Hematopoietic multipotent progenitor cell treated with erythropoietin and hydrocortisone succinate and interleukin-3 and kit ligand, for 8 days (in vitro differentiated cells): ENCODE measurements at places on chromosomes 5 and 9.

GRCh38 chr5:77168879-77169244 is 41.6 kb upstream of the PDE8B start:
- peak; percentile 56 for DNase-seq

DNA sequence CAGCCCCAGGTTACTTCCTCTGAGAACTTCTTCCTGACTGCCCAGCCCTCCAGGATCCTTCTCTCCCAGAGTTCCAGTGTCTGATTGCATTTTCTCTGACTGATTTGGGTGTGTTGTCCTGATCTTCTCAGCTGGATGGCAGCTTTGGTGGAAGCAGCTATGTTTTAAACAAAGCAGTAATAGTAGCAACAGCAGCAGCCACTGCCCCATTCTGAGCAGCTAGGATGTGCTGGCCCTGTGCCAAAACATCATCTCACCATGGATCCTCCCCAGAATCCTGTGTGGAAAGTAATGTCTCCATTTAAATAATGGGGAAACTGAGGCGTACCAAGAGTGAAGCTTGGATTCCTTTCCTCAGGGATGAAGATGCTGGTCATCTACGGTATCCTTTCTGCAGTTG is 46.4 kb upstream of the PSD2 start:
- DNase-seq: no peak

DNA sequence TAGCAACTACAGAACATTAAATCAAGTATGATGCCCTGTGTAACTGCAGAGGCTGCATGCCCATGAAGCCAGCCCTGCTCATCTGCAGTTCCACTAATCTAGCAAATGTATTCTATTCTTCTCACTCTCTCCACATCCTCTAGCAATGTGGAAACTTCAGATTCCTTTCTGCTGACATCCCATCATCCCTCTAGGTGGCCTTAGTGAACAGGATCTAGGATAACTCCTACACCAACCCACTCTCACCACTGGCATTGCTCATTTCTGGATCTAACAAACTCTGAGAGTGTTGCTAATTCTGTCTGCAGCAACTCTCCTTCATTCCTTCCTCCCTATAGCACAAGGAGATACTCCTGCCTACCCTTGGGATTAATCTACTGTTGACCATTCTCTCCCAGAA is 80.8 kb downstream of the FAM81B start:
- DNase-seq: no peak

- no peak for DNase-seq
Observed at GRCh38 chr5:107516452-107517184, 154.1 kb downstream of the EFNA5 start.

DNA sequence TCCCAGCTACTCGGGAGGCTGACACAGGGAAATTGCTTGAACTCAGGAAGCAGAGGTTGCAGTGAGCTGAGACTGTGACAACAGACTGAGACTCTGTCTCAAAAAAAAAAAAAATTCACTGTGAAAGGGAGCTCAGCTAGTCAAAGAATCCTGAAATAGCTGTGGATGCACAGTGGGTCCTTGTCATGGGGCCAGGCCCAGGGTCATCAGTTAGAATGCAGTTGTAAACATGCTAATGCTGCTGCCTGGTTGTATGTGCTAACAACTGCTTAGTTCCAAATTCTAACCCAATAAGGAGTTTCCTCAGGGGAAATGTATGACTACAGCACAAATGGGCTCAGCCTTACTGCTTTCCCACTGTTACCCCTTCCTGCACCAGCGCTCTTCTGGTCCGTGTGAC is 84.0 kb downstream of the PALM2AKAP2 start:
- DNase-seq: no peak

- DNase-seq: no peak
Observed at GRCh38 chr5:93612855-93613243, 29.8 kb downstream of the NR2F1 start.

DNA sequence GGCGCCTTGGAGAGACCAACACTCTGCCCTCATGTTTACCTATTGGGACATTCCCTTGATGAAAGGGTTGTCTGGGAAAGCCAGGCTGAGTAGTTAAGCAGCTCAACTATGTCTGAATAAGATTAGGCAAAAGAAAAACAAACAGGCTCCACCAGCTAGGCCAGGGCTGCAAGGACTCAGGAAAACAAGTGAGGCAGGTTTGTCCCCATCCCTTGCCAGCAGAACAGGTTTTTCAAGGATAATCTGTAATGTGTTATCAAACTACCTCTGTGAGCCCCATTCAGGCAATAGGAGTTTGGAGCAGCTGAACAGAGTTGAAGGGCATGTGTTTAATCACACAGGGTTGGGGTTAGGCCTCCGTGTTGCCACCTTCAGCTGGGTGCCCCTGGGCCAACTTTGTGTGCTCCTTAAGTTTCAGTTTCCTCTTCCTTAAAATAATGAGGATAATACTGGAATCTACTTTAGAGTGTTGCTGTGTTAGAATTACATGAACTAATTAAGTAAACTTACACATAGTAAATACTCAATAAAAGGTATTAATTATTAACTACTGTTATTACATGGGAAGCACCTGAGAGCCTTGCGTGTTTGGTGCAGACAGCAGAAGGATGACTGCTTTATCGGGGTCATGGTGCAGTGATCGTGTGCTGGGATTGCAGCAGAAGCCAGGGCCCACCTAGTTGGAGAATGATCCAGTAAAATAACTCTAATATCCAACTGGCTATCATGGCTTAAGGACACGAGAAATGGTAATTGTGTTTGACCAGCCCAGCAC is 72.1 kb upstream of the ATP10B start:
- no peak for DNase-seq

- DNase-seq: no peak
Observed at GRCh38 chr9:8280811-8281210, 481.2 kb upstream of the DMAC1 start.

- DNase-seq: no peak
Observed at GRCh38 chr9:91519520-91520277, 96.1 kb upstream of the NFIL3 start.

DNA sequence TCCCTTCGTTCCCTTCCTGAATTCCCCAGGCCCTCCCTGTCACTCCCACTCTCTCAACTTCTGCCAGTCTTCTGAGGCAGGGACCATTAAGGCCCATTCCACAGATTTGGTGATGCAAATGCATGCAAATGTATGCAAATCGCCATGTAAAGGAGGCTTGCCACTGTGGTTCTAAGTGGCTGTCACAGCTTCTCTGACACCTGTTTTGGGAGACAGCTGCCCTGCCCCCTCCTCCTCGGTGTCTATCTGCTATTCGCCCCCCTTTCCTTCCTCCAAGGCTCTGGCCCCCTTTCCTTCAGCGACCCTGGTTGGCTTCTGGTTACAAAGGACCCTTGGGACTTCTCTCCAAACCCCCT is 10.5 kb upstream of the ARAP3 start:
- DNase-seq: no peak

- no peak for DNase-seq
Observed at GRCh38 chr5:137240285-137240684, 258.8 kb downstream of the SPOCK1 start.

- DNase-seq: peak; percentile 34
Observed at GRCh38 chr5:53123702-53124101, 14.1 kb upstream of the MOCS2 start.

- no peak for DNase-seq
Observed at GRCh38 chr9:136377341-136378169, 4.1 kb upstream of the CARD9 start.

GRCh38 chr5:124399426-124399961 is 346.9 kb downstream of the ZNF608 start:
- no peak for DNase-seq

GRCh38 chr5:128081111-128081851 is 2.3 kb upstream of the SLC12A2 start:
- DNase-seq: peak; percentile 3

DNA sequence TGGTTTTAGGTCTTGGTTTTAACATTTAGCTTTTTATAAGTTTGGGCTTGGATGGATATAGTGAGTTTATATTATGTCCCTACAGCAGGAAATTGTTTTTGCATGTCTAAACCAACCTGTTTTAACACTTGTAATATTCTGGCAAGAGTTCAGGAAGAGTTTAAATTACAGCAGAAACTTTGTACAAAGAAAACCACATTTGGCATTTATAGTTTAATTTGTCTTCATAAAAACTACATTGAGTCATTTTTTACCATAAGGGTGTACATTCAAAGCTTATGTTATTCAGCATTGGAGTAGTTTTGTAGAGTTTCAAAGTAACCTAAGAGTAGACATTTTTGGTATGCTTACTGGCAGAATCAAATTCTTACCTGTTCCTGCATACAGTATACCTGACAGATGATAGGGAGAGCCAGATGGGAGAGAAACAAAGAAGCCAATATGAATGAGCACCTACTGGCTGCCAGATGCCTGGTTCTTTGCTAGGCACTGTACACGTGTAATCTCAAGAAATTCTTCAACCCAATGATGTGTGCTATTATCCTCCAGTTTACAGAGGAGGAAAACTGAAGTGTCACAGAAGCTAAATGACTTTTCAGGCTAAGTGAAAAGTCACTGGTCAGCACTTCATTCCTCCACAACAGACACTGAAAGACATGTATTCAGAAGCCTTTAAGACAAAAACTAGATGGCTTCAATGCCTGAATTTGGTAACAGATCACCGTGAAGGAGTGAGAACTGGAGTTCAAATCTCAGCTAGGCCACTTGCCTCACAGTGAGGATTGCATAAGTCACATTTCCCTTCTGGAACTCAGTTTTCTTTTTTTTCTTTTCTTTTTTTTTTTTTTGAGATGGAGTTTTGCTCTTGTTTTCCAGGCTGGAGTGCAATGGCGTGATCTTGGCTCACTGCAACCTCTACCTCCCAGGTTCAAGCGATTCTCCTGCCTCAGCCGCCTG is 25.9 kb upstream of the ECM2 start:
- DNase-seq: no peak

DNA sequence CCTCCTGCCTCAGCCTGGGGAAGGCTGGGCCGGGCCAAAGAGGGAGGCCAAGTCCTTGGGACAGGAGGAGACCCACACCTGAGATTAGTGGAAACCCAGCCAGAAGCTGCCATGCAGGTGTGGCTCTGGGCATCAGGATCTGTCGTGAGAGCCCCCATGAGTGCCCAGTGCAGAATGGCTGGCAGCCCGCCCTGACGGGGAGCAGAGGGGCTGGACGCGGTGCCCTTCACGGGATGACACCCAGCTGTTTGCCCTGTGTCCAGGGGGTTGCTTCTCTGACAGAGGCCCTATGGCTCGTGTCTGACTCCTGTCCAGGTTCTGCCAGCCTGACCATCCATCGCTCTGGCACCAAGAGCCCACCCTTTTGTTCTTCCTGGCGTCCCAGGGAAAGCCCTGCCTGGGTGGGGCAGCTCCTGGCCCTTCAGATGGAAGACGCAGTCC is 8.5 kb downstream of the DIPK1B start:
- DNase-seq: no peak

GRCh38 chr9:113687680-113688371 is 188.3 kb upstream of the ZNF618 start:
- DNase-seq: no peak

DNA sequence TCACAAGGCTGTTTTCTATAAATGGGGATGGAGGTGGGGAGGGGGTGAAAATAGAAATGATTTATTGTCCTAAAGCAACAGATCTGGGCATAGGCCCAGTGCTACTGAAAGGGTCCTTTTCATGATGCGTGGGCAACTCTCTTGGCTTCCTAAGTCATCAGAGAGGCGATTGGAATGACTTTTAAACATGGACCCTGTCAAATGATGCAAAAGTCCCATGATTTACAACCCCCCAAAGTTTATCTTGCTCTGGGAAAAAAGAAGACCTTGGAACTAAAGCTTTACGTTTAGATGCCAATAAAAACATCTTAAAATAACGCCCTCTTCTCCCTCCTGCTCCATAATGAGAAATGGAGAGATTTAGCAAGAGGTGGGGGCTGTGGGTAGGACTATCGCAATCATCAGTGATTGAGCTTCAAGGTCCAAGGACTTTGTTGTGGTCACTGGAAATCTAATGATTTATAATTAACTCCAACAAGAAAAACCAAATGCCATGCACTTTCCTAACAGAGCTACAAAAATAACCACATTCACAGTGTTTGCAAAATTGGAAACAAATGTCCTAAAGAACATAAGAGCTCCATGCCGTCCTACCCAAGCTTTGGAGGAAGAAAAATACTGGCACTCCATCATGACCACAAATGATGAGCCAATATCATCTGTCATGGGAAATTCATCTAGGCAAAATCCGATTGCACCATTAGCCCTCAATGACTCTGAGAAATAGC is 167.5 kb upstream of the CLINT1 start:
- no peak for DNase-seq

GRCh38 chr5:89480406-89481007 is 597.5 kb upstream of the MEF2C start:
- no peak for DNase-seq

- no peak for DNase-seq
Observed at GRCh38 chr5:3428334-3428733, 167.3 kb upstream of the IRX1 start.

- no peak for DNase-seq
Observed at GRCh38 chr5:59547731-59548130, 345.8 kb downstream of the PDE4D start.

GRCh38 chr5:93250424-93250823 is 330.6 kb downstream of the NR2F1-AS1 start:
- no peak for DNase-seq

GRCh38 chr5:152329761-152330283 is 75.3 kb downstream of the NMUR2 start:
- DNase-seq: no peak

- no peak for DNase-seq
Observed at GRCh38 chr5:172973931-172974330, 9.6 kb upstream of the ATP6V0E1 start.

DNA sequence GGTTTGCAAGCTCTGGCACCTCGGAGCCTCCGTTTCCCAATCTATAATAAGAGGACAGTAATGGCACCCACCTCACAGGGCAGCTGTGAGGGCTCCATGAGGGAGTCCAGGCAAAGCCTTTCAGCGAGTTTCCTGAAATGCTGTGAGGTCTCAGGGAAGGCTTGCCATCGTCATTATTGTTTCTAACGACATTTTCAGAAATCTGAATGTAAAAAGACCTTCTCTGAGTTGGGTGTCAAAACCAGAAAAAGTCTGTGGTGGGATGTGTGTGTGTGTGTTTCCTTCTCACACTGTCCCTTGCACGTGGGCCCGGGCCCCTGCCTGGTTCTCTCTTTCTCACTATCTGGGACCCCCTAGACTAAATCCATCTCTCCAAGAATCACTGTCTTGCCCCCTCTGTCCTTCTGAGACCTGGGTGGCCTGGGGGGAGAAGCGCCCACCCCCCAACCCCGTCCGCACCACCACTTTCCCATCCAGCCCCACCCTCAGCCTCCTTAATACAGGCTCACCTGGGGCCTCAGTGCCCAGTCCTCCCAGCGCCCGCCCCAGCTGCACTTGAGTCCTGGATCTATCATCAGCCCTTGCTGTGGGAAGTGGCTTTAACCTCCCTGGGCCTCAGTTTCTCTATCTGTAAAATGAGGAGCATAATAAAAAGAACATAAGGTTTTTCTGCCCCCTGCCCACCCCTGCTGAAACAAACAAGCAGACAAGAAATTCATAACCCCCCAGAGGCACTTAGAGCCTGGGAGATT is 180.3 kb downstream of the C9orf50 start:
- DNase-seq: no peak

GRCh38 chr9:97851446-97851883 is 1.6 kb upstream of the FOXE1 start:
- DNase-seq: no peak

DNA sequence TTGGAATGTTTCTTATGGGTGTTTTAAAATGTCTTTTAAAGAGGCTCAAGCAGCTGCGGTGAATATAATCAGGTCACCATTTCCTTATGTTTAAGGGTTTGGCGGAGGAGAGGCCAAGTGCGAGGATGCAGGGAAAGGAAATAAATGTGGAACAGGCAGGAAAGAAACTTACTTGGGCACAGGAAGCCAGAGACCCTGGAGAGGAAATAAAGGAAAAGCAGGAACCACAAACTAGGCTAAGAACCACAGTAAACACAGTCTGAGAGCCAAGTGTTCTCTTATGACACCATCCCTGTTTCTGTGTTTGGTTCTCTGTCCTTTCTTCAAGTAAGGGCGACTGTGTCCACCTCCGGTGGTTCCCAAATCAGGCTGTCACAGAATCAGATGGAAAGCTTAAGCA is 166.5 kb downstream of the C9orf152 start:
- DNase-seq: no peak
